ENCODE measurements at places on chromosomes 16 and 17.

- peak; percentile 88 for DNase-seq
Observed at GRCh38 chr16:53207810-53208752, 153.3 kb downstream of the CHD9 start.

- no peak for DNase-seq
Observed at GRCh38 chr16:59108374-59108773, 374.3 kb upstream of the GOT2 start.

- DNase-seq = peak; percentile 98
Observed at GRCh38 chr16:3520413-3520812, 19.6 kb downstream of the CLUAP1 start.

GRCh38 chr17:50219939-50220465 lies 18.6 kb upstream of the COL1A1 start:
- DNase-seq = peak; percentile 88

GRCh38 chr17:81726004-81726403 lies 13.9 kb downstream of the SLC25A10 start:
- no peak for DNase-seq

DNA sequence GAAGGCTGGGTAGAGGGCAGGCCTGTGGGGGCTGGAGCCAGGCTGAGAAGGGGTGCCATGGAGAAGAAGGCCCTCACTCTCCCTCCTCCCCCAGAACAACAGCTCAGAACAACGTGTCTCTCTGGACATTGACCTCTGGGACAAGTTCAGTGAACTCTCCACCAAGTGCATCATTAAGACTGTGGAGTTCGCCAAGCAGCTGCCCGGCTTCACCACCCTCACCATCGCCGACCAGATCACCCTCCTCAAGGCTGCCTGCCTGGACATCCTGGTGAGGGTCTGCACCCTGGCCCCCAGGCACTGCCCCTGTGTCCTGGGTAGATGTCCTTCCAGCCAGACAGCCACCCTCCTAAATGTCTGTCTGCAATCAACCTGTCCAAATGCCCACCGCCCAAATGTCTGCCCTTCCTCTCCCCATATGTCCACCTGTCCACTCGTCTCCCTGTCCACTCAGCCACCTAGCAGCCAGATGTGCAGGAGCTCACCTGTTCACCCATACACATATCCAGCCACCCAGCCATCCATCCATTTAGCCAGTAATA lies 12.2 kb downstream of the GJD3 start:
- DNase-seq = no peak

GRCh38 chr16:69812688-69813014 lies 50.5 kb downstream of the WWP2 start:
- DNase-seq = no peak

DNA sequence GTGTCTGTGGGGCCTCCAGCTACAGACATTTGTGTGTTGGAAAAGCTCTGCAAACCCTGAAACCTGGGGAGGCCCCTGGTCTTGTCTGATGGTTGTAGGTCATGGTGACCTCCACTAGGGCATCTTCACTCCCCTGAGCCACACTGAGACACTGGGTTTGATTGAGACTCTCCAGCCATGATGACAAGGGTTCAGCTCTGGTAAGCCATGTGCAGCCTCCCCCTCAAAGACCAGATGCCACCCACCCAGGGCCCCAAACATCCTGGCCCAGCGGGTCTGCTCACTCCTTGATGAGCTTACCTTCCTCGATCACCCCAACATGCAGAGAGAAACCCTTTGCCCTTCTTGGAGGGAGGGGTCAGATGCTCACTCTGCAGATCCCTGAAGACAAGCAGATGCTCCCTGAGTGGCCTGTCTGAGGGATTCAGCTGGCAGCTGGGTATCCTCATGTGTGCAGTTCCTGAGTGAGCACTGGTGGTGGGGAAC lies 101.6 kb downstream of the METRNL start:
- no peak for DNase-seq

GRCh38 chr16:57753448-57754353 lies 18.1 kb downstream of the KATNB1 start:
- no peak for DNase-seq

DNA sequence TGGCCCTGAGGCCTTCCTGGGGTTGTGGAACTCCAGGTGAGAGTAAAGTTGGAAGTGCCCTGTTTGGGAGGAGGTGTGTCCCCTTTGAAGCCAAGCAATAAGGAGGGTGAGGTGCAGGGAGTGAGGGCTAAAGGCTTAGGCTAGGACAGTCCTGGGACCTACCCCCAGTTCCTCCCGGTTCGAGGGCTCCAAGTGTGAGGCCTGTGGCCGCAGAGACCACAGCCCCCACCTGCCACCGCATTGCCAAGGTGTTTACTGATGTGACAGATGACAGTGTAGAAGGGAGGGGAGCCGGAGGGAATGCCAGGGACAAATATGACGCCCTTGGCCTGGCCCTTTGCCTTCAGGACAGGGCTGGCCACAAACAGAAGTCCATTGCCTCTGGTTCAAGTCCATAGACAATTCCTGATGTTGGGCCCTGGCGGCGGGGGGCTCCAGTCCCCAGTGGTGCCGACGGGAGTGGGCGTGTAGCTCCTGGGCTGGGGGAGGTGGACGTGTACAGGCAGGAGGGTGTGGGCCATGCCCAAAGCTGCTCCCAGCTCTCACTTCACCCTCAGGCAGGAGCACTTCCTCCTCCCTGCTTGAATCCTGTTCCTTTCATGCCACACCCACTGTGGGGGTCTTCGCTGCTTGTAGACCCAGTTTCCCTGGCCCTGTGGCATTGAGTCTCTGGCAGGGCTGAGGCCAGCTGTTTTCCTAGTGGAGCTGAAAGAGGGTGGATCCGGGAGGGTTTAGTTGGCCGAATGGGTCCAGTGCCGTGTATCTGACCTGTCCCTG lies 3.2 kb downstream of the ADORA2B start:
- DNase-seq = no peak

GRCh38 chr16:89253548-89254287 lies 36.2 kb downstream of the ZNF778 start:
- no peak for DNase-seq

Data from fibroblast of villous mesenchyme (primary cell).